ENCODE measurements at places on chromosomes 4 and X.
A peak's percentile ranks its signal among the peaks of the same experiment; 100 is the strongest.

- no peak for DNase-seq
Measured at GRCh38 chrX:82458207-82458754, 1049.8 kb upstream of the POU3F4 start.

- DNase-seq: no peak
Measured at GRCh38 chr4:172995161-172995560, 173.4 kb upstream of the GALNT7 start.

DNA sequence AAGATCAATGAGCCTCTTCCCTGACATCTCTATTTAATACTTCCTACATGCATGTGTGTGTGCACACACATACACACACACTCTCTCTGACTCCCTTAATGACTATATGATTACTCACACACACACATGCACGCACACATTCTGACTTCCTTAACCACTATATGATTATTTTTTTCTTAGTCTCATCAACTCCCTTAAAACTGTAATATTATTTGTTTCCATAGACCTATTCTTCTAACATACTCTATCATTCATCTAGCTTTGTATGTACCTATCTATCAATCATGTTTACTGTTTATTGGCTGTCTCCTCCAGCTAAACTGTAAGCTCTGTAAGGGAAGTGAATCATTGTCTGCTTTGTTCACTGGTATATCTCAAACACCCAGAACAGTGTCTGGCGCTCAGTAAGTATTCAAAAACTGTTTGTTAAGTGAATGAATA, 236.6 kb downstream of the RASL11B start:
- DNase-seq: no peak

DNA sequence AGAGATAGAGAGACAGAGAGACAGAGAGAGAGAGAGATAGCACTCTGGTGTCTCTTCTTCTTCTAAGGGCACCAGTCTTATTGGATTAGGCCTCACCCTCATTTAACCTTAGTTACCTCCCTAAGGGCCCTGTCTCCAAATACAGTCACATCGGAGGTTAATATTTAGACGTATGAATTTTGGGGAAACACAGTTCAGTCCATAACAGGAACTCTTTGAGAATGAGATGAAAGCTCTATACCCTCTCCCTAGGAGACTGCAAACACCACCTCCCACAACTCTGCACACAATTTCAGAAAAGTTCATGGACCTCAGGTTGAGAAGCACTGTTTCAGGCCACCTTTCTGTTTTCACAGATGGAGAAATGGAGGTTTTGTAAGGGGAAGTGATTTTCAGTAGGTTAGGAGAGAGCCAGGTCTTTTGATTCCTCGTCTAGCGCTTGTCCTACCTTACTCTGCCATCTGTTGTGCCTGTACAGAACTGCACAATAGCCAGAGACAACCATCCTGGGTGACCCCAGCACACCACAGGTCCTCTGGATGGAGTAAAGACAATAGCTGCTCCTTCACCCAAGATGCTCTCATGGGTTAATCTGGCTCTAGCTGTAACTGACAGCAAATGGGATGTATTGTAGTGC, 16.9 kb upstream of the LOC101059915 start:
- peak; percentile 35 for DNase-seq

- DNase-seq: no peak
Measured at GRCh38 chr4:6857009-6857882, 52.4 kb upstream of the TBC1D14 start.

- DNase-seq: no peak
Measured at GRCh38 chr4:44961001-44961755, 234.8 kb upstream of the GNPDA2 start.

GRCh38 chrX:148457279-148457678, 43.1 kb upstream of the AFF2 start:
- DNase-seq: no peak

DNA sequence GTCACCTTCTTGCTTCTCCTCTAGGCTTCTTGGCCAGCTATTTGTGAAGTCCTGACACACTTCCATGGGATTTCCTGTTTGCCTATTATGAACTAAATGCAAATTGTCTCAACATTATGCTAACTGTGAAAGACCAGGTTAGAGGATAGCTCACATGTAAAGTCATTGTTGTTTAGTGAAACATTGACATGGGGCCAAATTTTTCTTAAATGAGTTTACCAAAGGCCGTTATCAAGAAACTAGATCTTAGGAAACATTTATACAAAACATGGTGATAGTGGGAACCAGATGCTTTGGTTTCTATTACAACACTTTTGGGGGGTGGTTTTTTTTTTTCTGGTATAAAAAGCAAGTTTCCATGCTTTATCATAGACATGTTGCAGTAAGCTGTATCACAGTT, 466.8 kb upstream of the FAM241A start:
- no peak for DNase-seq

DNA sequence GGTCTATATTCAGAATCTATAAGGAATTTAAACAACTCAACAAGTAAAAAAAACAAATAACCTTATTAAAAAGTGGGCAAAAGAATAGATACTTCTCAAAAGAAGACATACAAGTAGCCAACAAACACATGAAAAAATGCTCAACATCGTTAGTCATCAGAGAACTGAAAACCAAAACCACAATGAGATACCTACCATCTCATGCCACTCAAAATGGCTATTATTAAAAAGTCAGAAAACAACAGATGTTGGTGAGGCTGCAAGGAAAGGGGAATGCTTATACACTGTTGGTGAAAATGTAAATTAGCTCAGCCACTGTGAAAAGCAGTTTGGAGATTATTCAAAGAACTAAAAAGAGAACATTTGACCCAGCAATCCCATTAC, 201.6 kb downstream of the QDPR start:
- DNase-seq: no peak
